ENCODE measurements at places on chromosomes 1 and 21.

- no peak for DNase-seq
Observed at GRCh38 chr1:186443638-186444037, 17.3 kb downstream of the PDC start.

GRCh38 chr1:185464777-185465176 is 147.7 kb upstream of the IVNS1ABP start:
- no peak for DNase-seq

DNA sequence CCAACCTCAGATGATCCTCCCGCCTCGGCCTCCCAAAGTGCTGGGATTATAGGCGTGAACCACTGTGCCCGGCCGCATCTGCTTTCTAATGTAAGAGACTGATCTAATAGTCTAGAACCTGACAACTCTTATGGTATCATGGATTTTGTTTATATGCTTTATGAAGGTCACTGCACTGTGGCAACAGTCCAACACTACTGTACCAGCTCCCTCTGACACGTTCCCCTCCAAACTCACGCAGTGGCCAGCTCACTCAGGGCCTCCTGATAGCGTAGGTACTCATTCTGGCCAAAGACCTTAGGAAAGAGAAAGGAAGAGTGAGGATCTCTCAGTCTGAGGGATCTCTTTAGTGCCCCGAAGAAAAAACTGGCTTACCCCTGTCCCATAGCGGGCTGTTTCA is 6.0 kb upstream of the CFAP141 start:
- DNase-seq = no peak

GRCh38 chr1:12174924-12175810 is 8.4 kb downstream of the TNFRSF1B start:
- no peak for DNase-seq

- no peak for DNase-seq
Observed at GRCh38 chr21:34781526-34781925, 112.7 kb downstream of the CLIC6 start.

- no peak for DNase-seq
Observed at GRCh38 chr1:107436552-107437241, 295.9 kb downstream of the NTNG1 start.

DNA sequence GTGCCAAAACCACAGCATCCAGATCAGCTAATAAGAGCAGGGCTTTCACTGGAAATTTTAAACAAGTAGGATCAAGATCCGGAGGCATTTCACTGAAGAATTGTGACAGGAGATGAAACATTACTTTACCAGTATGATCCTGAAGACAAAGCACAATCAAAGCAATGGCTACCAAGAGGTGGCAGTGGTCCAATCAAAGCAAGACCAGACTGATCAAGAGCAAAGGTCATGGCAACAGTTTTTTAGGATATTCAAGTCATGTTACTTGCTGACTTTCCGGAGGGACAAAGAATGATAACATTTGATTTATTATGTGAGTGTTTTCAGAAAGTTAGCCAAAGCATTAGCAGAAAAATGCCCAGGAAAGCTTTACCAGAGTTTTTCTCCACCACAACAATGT is 8.2 kb downstream of the ZSWIM5 start:
- DNase-seq = no peak

DNA sequence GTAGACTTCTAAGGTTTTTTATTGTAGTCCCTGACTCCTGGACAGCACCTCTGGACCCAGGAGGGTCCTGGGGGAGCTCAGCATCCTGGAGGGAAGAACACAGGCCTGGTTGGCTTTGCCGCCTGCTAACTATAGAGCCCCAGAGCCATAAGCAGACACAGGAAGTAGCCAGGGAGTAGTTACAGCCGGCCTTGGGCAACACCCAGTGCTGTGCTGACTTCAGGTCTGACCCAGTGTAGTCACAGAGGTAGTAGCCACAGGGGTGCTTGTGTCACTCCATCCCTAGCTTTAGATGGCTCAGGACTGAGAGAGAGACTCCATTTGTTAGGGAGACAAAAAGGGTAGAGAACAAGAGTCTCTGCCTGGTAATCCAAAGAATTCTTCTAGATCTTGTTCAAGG is 21.9 kb downstream of the MCOLN2 start:
- no peak for DNase-seq

GRCh38 chr21:44762221-44763049 is 39.2 kb downstream of the UBE2G2 start:
- DNase-seq = no peak

DNA sequence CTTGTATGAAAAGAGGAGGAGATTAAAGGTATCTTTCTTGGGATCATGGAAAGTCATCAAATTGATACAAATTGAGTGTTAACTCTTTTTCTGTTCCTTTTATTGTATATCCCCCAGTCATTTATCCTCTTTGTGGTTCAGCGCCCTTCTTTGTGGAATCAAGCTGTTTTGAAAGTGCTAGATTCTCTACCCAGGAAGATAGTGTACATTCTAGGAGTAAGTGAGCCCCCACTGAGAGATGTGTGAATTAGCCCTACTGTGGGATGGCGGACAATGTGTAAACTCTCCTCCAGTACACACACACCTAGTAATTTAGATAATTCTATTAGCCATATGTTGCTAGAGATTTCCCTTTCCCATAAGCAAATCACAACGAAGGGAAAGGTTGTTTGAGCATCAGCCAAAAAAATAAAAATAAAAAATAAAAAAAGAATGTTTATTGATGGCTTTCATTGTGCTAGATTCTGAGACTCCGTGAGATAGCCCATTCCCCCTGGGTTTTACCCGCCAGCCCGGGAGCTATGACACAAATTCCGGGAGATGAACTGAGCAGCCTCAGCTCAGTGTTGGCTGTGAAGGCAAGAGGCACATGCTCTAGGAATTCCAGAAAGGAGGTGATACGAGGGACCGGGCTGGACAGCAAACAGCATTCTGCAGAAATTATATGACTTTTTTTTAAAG is 378.4 kb upstream of the RUNX1 start:
- DNase-seq = no peak

DNA sequence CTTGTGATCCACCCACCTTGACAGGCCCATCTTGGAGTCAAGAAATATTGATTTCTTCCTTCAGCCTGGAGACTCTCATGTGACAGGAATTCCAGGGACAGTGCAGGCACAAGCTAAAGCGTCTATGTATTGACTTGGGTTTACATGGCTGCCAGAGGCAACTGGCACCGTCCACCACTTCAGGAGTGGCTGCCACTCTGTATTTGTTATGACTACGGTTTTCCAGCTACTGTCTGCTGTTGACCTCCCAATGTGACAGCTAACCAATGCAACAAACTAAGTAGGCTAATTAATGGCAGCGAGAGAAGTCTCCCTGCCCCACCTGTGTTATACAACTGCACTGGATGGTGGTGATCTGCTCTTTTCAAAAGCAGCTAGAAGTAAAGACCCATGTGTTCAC is 56.9 kb downstream of the CD58 start:
- no peak for DNase-seq

- no peak for DNase-seq
Observed at GRCh38 chr1:60759291-60759690, 323.1 kb upstream of the NFIA start.

DNA sequence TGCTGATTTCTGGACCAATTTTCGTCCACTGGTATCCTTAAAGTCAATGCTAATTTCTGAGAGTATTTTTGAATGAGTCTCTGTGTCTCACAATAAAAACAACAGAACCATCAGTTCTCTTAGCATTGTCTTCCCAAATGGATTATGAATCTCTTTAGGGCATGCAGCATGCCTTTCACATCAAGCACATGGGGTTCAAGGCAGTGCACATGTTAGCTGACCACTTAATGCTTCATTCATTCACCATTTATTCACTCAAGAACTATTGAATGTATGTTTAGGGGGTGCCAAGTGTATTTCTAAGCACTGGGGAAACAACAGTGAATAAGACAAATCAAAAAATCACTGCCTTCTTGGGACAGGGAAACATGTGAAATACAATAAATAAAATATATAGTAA is 126.7 kb upstream of the SLC44A3 start:
- no peak for DNase-seq

DNA sequence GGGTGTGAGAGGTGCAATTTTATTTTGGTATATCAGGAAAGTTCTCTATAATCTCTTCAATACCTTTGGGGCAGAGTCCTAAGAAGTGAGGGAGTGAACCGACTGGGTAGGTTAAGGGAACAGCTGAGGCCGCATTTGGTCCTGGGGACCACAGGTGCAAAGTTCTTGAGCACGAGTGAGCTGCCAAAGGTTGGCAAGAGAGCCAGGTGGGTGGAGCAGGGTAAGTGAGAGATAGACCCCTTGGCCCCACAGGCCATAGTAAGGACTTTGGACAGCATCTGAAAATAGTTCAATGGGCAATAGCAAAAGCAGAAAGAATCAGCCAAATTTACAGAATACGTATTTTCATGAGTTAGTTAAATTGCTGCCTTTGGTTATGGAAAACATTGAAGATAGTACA is 11.0 kb upstream of the NID1 start:
- no peak for DNase-seq

DNA sequence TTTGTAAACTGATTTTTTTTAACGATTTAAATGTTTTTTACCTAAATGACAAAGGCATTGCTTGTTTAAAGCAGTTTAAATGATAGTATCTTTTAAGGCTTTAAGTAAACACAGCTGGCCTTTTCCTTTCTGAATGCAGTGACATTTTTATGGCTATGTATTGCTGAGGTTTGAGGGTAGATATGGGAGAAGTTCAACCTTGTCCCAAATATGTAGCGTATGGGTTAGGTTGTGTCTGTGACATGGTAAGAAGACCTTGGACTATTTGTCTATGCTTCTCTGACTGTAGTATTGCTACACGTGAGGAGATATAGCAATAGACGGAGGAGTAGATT is 32.5 kb downstream of the PKNOX1 start:
- no peak for DNase-seq

DNA sequence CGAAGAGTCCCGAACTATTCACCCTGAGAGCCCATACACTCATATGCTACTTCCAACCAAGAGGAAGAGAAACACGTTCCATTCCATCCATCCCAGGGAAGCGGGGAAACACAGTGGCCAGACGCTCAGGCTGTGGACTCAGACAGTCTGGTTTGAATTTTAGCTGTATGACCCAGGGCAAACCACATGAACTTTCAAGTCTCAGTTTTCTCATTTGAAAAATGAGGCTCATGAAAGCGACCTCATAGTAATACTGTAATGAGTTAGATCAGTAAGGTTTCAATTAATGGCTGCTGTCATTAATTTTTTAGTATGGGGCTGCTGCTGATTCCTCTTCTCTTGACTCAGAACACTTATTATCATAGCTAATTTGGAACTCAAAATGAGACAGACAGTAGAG is 1.5 kb downstream of the FCRL4 start:
- no peak for DNase-seq

DNA sequence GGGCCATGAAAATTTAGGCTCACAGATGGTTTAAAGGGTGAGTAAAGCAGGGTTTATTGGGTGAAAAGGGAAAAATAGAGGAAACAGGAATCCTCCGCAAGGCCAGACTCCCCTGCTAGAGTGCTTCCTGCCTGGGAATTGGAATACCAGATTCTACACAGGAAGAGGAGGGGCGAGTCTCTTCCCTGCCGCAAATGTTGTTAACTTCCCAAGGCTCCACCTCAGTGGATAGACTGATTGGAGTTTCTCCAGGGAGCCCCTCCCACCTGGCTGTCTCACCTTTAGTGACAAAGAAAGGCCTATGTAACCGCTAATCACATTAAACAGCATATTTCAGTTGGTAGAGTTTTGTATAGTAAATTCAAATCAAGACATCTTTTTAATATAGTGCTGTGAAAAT is 1450.1 kb downstream of the KCNT2 start:
- no peak for DNase-seq

DNA sequence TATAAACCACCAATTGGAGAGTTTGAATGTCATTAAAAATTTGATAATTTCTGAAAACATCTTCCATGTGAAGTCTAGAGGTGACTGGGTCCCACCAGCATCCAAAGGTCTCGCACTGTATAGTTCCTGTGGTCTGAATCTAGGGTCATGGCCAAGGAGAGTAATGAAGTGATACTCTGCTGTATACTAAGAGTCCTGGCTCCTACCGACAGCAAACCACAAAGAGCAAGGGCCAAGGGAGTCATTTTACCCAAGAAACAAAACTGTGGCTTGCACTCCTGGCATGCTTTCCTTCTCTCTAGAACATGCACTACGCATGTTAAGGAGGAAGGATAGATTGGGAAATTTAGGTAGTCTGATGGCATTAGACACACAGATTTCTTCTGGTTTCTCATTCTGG is 115.6 kb downstream of the BRINP2 start:
- no peak for DNase-seq

- DNase-seq = no peak
Observed at GRCh38 chr1:58325866-58326265, 220.7 kb downstream of the OMA1 start.

- DNase-seq = peak; percentile 38
Observed at GRCh38 chr1:100400404-100400803, 48.1 kb downstream of the CDC14A start.

- DNase-seq = no peak
Observed at GRCh38 chr1:36436821-36437220, 13.4 kb downstream of the OSCP1 start.

DNA sequence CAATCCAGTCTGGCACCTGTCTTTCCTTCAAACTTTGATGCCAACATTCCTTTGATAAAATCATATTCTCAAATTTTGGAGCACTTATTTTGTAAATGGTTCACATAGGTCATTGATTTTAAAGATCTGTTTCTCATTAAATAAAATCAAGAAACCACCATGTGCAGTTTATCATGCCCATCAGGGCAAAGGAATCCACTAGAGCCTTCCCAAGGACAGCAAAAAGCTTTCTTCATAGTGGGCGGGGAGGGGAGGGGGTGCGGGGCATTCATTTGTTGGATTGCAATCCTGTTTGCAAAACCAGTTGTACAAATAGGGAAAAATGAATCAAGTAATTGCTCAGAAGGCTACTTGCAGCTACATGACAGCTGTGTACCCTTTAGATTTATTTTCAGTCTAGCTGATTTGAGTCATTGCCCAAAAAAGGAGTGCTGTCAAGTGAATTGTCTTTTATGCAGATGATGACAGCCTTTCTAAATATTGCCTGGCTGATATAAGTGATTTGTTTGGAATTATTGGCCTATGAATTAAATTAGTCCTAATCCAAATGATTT is 23.0 kb downstream of the LRRC8B start:
- no peak for DNase-seq

GRCh38 chr1:230507666-230508402 is 81.7 kb upstream of the PGBD5 start:
- no peak for DNase-seq

- no peak for DNase-seq
Observed at GRCh38 chr1:51574796-51575195, 42.1 kb upstream of the OSBPL9 start.

DNA sequence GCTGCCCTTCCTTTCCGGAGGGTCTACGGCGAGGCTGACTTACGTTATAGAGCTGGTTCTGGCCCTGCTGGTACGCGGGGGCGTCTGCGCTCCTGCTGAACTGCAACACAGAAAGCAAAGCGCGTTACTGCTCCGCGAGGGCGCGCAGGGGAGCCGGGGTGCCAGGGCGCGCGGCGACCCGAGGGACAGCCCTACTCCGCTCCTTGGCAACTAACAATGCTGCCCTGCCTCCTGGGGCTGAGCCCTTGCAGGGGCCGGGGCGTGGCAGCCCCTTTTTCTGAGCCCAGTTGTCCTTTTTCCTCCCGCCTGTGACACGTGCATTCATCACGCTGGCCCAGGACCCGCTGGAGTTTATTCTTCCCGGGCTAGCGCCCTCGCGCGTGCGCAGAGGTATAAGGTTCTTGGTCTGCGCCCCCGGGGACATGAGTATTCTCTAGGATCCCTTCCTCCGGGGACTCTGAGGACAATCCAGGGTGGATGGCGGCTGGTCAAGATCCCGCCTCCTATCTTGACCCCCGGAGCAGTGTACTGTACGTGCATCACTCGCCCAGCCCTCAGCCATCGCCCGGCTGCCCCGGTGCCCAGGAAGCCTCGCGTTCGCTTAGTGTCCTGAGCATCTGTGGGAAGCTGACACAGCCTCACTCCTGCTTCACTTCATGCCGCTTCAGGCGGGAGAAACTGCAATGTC is 78.9 kb downstream of the CD247 start:
- no peak for DNase-seq

- no peak for DNase-seq
Observed at GRCh38 chr1:159554696-159555095, 18.9 kb upstream of the OR10J5 start.
